ENCODE measurements at places on chromosomes 2 and 18.

GRCh38 chr18:77091366-77091765 lies 41.2 kb downstream of the MBP start:
- no peak for DNase-seq

DNA sequence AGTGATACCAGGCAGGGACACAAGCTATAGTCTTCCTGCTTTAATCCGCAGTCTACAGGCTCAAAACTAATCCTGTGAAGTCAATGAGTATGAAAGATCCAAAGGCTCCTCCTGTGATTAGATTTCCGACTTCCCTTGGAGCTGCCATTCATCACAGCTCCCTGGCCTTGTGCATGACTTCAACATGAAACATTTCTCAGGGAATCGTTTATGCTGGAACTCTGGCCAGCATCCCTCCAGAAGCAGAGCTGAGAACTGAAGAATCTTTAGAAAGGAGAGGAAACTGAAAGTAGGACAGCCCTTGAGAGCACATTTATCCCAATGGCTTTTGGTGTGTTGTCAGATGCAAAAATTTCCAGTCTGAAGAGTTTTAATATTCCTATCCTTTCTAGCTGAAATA lies 84.3 kb upstream of the SESTD1 start:
- DNase-seq = no peak

DNA sequence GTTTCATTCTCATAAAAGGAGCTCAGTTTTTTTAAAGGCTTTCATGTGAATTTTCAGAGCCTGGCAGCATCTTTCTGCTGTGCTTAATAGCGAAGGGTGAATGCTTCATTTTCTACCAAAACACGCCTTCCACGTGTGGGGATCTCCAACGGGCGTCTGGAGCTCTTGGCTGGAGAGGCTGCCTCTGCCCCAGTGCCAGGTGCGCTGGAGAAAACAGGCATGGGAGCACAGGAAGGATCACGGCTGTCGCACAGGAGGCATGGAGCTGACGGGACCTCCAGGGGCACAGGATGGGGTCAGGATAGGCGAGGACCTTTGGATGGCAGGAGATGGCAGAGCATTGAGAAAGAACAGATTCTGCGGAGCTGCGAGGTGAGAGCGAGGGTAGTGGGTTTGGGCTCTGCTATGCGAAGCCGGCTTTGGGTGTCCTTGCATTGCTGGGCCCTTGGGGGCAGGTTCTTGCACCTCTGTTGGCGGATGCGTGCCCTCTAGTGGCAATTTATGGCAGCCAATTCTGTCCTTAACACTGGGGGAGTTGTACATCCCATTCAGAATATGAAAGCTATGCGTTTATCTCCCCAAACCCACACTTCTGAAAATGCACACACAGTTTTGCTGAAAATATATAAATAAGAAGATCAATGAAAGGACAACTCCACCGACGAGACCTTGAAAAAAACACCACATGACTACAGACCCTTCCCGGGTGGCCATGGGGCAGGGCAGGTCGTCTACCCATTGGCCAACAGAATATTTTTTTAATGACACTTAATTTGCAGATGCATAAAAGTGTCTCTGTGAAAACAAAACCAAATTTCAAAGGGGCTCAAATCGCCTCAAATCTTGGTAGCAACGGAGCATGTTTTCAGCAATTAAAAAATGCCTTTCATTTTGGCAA lies 90.4 kb upstream of the SLC35G4 start:
- DNase-seq = peak; percentile 56

- DNase-seq = no peak
Measured at GRCh38 chr18:12334366-12334808, 26.3 kb downstream of the TUBB6 start.

GRCh38 chr18:31647127-31647753 lies 37.1 kb downstream of the B4GALT6 start:
- DNase-seq = no peak

GRCh38 chr2:42049221-42050009 lies 1.6 kb downstream of the PKDCC start:
- peak; percentile 57 for DNase-seq

GRCh38 chr2:45909677-45910191 lies 258.3 kb downstream of the PRKCE start:
- no peak for DNase-seq

DNA sequence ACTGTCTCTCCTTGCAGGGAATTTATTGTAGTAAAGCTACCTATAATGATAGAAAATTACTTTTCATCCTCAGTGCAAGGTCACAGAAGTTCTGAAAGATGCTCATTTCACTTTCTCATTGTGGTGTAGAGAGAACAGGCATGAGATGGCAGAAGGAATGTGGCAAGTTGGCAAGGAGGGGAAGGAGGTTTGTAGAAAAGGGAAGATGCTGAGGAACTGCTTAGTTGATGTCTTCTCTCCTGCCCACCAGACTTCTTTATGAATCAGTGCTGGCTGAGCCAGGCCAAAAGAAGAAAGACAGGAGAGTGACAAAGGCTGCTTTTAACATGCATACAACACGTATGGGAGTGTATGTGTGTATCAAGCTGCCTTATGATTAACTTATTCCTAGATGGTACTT lies 164.4 kb downstream of the PRPF40A start:
- no peak for DNase-seq

GRCh38 chr2:108323619-108324018 lies 34.9 kb downstream of the SULT1C2 start:
- peak; percentile 73 for DNase-seq

DNA sequence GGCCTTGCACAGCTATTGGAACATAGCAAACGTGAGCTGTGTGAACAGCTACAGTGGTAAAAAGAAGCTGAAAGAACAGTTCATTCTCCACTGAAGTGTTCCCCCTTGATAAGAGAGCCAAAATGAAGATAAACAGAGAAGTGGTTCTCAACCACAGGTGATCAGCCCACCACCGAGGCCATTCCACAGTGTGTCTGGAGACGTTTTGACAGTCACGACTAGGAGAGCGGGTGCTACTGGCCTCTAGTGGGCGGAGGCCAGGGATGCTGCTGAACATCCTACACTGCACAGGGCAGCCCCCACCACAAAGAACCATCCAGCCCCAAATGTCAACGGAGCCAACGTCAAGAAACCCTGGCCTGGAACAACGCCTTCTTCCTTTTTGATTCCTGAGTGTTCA lies 38.4 kb downstream of the ADCY3 start:
- no peak for DNase-seq

GRCh38 chr2:18437909-18438308 lies 122.5 kb downstream of the RDH14 start:
- no peak for DNase-seq

- DNase-seq = no peak
Measured at GRCh38 chr2:224175538-224175937, 136.5 kb upstream of the SERPINE2 start.

DNA sequence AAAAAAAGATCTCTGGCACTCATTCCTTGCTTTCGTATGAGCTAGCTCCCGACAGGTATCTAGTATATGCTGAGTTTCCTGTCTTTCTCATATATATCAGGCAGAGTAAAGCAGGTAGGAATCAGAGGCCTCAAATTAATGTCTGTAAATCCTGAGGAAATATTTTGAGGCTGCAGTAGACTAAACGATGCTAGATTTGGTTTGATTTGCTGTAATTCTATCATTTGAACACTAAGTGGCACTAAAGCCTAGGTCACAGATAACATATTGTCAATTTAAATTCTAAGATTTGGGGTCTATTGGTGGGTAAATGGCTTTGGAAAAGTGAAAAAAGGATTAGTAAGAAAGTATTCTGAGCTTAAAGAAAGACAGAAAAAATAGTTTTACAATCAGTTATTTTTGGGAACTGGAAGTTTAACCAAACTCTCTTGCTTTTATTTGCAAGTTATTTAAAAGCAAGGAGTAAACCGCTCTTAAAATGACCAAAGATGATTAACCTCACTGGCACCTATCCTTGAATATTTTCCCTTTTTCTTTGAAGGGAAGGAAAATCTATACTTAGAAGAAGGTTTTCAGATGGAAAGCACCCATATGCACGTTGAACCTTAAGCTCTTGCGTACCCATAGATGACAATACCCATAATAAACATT lies 37.6 kb upstream of the SLC4A10 start:
- DNase-seq = peak; percentile 12

- DNase-seq = peak; percentile 30
Measured at GRCh38 chr2:169999054-169999453, 171.8 kb downstream of the UBR3 start.

DNA sequence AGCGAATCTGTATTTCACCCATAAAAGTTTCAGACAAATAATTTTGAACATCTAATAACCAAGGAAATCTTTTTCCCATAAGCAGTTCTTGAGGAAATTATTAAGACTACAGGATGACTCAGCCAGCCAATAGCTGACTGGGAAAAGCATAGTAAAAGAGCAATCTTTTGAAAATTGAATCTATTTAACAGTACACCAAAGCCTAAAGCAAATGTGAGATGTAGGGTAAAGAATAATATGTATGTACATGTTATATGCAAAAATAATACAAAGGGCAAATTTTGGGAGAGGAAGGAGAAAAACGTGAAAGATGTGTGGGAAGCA lies 12.6 kb upstream of the KDSR start:
- no peak for DNase-seq

- peak; percentile 95 for DNase-seq
Measured at GRCh38 chr2:37776487-37776886, 105.0 kb upstream of the CDC42EP3 start.

DNA sequence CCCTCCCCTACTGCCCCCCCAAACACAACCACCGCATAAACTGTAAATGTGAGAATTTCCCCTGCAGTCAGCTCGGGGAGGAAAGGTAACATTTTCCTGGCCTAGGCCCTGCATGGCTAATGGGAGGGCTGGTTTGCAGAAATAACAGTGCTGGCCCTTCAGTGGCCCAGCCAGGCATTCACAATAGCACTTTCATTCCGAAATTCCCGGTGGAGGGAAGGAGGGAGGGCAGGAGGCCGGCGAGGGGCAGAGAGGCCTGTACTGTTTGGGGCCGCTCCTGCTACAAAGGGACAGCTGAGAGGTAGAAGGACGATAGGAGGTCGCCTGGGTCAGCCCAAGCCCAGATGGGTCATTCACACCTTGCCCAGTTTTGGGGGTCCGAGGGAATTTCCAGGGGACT lies 11.3 kb downstream of the CYP26B1 start:
- no peak for DNase-seq

- peak; percentile 10 for DNase-seq
Measured at GRCh38 chr2:65129286-65129825, 550 bp downstream of the RAB1A start.

GRCh38 chr2:154452906-154453493 lies 245.5 kb upstream of the KCNJ3 start:
- peak; percentile 12 for DNase-seq

GRCh38 chr2:49032126-49032525 lies 122.2 kb downstream of the FSHR start:
- no peak for DNase-seq

DNA sequence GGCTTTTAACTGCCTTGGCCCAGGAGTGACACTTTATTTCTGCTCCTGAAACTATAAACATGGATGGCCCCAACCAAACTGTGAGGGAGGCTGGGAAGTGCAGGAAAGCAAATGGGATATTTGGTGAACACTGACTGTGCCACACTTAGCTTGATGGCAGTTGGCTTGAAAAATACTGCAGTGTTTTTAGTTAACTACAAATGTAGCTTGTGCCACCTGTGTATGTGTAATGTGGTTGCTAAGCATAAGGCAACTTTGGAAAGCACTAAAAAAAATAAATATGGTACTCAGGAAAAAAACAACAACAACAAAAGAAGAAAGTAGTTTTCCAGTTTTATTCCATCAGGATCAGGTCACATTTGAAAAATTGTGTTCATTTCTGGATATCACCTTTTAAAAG lies 73.8 kb downstream of the CD28 start:
- DNase-seq = no peak

DNA sequence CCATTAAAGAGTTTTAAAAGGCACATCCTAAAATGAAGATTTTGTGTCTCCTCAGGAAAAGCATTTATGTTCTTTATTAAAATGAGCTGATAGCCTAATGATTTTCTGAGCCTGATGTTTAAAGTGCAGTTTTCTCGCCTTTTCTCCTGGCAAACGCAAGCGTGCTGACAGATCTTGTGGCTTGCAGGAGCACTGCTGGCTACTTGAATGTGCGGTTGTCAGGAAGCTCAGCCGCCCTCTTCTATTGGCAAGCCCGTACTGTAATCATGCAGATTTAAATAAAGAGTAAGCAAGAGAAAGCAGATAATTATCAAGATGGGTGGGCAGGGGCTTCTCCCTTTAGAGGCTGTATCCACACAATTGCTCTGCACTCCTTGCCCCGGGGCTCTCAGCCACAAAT lies 139.5 kb upstream of the SPHKAP start:
- DNase-seq = no peak

GRCh38 chr18:79554321-79554720 lies 125.3 kb upstream of the CTDP1 start:
- DNase-seq = no peak

DNA sequence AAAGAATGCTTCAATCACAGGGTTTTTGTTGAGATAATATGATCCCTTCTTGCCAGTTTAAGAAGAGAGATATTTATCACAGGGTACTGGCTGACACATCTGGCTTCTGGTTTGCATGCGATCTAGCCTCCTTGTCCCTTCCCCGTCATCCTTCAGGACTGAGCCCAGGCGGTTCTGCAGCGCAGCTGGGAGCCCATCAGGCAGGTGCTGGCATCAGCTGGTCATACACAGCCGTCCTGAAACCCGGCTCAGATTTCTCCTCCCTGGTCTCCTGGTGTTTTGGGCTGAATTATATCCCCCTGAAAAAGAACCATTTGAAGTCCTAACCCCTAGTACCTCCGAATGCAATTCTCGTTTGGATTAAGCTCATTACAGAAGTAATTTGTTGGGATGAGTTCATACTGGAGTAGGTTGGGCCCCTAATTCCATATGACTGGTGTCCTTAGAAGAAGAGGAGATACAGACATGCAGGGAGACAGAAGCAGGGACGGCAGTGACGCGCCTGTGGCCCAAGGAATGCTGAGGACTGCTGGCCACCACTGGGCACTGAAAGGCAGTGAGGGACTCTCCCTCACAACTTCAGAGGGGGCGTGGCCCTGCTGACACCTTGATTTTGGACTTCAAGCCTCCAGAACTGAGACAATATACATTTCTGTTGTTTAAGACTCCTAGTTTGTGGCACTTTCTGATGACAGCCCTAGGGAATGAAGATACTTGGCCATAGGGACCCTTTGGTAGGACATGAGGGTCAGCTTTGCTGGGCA lies 83.9 kb upstream of the ODC1 start:
- no peak for DNase-seq

DNA sequence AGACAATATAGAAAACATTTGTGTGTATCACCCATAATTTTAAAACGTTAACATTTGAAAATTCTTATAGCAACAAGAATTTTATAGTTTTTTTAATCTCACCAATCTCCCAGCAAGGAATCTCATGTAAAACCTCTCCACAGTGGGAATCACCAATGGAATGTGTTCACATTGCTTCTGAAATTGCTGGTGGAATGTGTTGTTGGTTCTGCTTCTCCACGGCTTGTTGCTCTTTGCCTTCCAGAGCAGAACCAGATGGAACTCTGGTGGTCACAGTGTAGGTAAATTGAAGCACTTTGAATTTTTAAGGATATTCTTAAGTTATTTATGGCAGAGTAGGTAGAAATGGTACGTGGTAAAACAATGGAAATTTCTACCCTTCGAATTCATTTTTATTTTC lies 35.1 kb downstream of the DCAF17 start:
- DNase-seq = peak; percentile 5

GRCh38 chr2:197028230-197028629 lies 101.7 kb upstream of the PGAP1 start:
- peak; percentile 89 for DNase-seq

- DNase-seq = peak; percentile 88
Measured at GRCh38 chr18:9321017-9321452, 13.5 kb upstream of the TWSG1 start.

Data from fibroblast of skin of right biceps (primary cell).